ENCODE measurements at places on chromosomes 6 and 20.
A peak's percentile ranks its signal among the peaks of the same experiment; 100 is the strongest.

DNA sequence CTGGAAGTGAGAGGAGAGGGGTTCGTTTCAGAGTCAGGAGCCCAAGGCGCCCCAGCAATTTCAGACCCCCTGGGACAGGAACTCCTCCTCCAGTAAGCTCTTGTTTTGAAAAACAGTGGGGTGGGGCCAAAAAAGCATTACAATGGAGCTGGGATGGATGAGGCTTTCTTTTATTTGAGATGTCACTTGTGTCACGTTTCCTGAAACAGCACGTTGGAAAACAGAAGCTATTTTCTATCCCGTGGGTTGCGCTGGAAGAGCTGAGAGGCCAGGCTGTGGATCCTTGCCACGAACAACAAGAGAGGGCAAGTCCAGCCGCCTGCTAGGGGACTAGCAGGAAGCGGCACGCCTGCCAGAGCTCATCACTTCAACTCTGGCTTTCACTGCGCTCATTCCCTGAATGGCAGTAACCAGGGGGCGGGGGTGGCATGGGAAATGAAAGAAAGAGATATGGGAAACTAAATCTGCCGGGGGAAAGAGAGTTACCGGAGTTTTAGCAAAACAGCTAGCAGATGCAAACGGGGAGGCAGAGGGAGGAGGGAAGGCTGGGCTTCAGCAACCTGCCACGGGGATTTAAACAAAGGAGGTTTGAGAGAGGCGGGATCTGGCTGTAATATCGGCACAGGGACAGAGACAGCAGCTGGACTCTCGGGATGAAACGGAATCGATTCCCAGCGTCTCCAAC is 34.6 kb downstream of the GCNT2 start:
- no peak for DNase-seq

DNA sequence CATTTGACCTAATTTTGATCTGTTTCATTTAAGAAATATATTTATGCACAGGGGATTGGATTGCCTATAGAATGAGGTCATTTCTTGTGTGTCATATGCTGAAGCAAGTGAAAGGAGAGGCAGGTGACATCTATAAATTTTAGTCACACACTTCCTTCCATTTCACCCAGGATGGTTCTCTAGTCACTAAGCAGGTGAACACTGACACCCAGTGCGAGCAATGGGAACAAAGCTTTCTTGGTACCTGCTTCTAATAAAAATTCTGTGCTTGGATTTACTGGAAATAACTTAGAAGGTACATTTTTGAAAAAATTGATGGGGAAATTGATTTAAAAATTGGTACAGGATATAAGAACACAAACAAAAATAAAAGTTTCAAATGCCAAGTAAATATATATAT is 66.9 kb upstream of the MC3R start:
- DNase-seq: no peak

DNA sequence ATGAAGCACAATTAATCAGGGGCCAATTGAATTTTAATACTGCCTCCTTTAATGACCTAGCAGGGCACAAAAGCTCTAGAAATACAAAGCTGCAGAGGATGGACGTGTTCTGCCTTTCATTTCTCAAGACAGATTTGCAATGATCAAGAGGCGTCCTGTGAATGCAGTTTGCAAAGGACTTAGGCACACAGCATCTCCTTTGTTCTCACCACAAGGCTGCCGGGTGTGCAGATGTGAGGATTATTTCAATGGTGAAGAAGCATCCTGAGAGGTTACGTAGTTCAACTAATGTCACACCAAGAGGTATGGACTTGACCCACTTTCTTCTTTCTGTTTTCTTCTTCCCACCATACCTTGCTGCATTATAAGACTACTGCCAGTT is 42.9 kb upstream of the SPTLC3 start:
- no peak for DNase-seq

GRCh38 chr20:44858606-44859360 is 26.7 kb upstream of the YWHAB start:
- DNase-seq: no peak

DNA sequence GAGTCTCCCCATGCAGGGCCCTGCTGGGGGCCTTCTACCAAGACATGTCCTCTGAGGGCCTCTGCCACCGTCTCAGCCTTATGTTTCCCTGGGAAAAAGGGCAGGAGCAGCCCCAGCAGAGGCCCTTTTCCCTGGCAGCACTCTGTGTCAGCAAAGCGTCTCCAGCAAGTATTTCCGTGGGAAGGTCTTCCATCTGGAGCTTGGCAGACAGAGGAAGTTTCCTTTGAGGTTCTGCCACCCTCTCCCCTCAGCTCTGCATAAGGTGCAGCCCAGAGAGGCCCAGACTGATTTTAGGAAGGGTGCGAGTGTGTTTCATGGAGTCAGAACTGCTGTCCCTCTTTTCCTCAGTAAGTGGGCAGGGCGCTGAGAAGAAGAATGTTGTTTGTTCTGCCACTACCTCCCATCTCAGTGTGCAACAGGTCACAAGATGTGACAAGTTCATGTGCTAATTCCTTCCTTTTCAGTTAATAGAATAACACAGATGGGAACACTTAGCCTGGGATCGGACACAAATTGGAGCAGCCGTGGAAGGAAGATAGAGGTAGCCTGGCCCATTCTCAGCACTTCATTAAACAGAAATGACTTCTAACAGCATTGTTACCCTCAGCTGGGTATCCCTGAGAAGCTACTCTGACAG is 784.4 kb downstream of the MAFB start:
- DNase-seq: no peak

GRCh38 chr20:40718982-40719729 is 30.1 kb upstream of the MAFB start:
- DNase-seq: no peak

- DNase-seq: no peak
Observed at GRCh38 chr6:112251171-112251875, 3.0 kb downstream of the LAMA4 start.

- DNase-seq: no peak
Observed at GRCh38 chr20:64168381-64169090, 4.3 kb downstream of the MYT1 start.

- no peak for DNase-seq
Observed at GRCh38 chr6:151822252-151823111, 15.0 kb downstream of the ESR1 start.

DNA sequence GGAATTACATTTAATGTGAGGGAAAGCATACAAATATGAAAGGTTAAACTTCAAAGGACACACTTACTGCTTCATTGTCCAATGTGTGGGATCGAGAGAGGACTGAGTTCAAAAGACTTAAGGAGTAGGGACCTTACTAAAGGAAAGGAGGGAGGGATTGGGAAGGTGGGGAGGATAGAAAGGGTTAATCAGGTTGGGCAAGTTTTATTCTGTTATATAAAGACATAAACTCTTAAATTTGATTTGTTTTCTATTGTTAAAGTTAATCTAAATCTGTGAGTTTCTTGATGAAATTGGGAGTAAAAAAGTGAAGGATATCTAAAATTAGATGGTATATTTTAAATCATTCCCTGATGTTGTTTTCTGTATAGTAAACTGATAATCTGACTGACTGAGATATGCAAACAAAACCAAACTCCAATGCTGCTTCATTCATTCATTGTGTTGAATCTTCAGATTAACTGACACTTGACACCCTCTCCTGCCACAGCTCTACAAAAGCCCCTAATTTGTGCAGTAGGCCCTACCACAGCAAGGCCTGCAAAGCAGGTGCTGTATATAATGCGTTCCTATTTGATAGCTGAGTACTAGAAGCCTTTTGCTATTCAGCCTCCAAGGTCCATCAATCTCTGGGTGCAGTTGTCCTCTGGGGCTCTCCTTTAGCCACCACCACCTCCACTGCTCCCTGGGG is 1.3 kb upstream of the UBE2J1 start:
- no peak for DNase-seq

- DNase-seq: no peak
Observed at GRCh38 chr20:39630215-39630908, 668.2 kb downstream of the DHX35 start.

DNA sequence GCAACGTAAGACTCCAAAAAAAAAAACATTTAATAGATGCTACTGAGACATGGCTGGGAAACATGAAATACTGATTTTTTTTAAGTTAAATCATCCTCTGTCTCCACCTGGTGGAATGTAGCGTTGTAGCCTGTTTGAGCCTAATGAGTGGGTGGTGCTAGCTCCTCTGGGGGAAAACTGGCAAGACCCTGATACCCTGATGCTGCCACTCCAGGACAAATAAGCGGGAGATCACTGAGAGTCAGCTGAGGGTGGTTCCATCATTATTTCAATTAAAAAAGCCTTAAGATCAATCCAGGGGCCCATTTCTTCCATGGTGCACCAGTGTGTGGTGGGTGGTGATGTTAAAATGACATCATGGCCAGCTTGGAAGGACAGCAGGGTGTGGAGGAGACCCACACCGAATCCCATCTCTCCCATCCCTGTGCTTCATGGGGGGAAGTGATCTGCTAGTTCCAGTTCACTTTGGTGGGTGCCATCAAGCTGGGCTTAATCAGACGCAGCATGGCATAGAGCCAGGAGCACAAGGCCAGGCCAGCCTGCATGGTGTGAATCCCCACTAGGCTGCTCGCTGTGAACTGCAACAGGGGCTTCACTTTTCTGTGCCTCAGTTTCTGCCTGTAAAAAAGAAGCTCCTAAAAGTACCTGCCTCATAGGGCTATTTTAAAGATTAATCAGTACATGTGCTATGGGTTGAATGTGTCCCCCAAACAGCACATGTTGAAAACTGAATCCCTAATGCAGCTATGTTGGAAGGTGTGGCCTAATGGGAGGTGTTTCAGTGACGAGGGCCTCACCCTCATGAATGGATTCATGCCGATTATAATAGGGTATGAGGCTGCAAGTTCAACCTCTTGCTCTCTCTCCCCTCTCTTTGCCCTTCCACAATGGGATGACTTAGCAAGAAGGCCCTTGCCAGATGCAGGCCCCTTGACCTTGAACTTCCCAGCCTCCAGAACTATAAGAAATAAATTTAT is 13.0 kb upstream of the MRPS10 start:
- DNase-seq: no peak

DNA sequence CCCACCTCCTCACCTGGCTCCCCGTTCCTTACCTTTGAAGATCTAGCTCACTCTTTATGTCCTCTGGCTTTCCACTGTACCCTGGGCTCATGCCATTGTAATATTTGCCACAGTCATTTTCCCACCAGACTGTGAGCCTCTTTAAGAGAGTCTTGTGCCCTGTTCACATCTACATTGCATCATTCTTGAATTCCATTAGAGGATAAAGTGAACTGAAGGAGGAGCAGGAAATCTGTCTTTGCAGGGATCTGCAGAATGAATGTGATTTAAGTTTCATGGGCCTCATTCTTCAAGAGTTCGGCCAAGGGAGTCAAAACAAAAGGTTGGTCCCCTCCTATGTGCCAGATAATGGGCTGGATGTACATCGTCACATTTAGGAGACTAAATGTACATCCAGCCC is 272.6 kb upstream of the CITED2 start:
- DNase-seq: no peak

DNA sequence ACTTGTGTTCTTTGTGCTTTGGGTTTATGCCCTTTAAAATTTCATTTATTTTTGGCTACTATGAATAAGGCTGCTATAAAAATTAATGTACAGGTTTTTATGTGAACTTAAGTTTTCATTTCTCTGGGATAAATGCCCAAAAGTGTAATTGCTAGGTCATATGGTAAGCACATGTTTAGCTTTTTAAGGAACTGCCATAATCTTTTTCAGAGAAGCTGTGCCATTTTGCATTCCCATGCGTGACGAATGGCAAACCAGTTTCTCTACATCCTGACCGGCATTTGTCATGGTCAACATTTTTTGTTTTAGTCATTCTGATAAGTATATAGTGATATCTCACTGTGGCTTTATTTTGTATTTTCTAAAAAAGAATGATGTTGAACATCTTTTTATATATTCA is 236.0 kb upstream of the SGK1 start:
- DNase-seq: no peak

DNA sequence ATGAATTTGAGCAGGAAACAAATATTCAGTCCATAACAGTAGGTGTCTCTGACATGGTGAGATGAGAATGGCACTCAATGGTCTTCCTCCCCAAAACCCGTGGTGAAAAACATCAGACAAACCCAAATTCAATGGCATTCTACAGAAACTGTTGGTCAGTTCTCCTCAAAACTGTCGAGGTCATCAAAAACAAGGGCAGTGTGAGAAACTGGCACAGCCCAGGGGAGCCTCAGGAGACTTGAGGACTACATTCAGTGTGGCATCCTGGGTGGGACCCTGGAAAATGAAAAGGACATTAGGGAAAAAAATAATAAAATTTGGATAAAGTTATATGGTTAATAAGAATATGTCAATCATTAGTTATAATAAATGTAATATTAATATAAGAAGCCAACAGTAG is 40.6 kb downstream of the LBP start:
- DNase-seq: no peak

DNA sequence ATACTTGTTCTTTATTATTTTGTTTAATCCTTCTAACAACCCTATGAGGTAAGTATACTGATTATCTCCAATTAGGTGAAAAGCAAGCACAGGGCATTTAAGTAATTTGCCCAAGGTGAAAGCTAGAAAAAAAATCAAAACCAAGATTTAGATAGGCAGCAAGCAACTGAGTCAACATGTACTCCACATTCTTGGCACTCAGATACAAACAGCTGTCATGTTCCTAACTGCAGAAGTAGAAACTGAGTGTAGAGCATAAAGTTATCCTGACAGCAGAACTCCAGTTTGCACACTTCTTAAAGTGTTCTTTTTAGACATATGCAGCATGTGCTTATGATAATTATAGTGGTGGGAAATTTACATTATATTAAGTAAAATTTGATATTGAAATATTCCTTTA is 278.1 kb downstream of the MEI4 start:
- no peak for DNase-seq

- DNase-seq: peak; percentile 75
Observed at GRCh38 chr6:52576392-52577021, 353 bp downstream of the TRAM2 start.

DNA sequence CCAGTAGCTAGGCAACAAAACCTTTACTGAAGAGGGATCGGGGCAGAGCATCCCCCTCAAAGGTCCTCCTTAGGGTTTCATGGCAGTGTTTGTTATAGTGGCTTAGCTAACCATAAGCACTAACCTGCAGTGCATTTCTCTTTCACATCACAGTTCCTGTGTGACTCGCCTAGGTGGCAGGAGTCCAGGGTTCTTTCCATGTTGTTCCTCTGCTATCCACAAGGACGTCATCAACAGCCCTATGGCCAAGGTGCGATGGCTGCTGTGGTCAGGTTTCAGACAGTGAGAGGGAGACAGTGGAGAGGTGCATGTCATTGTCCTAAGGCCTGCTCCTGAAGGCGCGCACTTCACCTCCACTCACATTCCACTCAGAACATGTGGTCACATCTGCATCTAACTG is 38.8 kb upstream of the FOXA2 start:
- DNase-seq: no peak

DNA sequence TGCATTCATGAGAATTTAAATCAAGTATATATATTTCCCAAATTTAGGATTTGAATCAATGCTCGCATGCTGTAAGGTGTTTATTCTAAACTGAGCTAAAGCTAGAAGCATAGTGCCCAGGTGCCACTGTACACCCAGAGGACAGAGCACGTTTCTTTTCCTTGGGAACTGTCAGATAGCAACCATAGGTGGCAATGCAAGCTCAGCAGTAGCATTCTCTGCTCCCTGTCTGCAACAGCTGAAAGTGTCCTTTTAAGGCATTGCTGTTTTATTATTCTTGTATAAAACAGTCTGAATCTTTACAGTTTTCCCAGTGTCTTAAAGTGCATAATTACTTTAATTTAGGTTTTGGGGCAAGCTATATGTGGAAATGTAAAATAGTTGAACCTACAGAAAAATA is 443.4 kb upstream of the MMS22L start:
- no peak for DNase-seq

Measured in activated T-cell treated with anti-CD3 and anti-CD28 coated beads, Interleukin-2, amount 50 U/mL, for 72 hours (primary cell).